ENCODE measurements at places on chromosomes 2 and 18.

DNA sequence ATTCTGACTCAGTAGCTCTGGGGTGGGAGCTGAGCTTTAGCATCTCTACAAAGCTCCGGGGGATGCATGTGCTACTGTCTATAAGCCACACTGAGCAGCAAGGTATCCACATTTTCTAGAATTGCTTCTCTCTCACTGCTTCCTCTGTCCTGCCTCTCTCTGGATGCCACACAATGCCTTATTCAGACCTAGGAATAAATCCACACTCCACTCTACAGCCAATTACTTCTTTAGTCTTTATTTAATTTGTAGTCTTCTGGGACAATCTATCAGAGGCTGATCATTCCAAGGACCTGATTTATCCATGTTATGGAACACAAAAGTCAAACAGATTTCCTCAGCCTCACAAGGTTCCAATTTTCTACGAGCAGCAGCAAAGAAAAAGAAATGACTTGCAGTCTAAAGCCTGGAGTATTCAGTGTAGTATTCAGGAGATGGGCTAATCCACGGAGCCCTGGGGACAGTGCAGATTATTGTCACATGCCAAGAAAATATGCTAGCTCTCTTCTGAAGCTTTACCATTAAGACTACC, 4.4 kb downstream of the BCL2 start:
- no peak for DNase-seq

GRCh38 chr2:207133458-207133819, 32.3 kb downstream of the KLF7 start:
- DNase-seq: no peak

GRCh38 chr2:132873738-132874137, 203.7 kb upstream of the LYPD1 start:
- no peak for DNase-seq

DNA sequence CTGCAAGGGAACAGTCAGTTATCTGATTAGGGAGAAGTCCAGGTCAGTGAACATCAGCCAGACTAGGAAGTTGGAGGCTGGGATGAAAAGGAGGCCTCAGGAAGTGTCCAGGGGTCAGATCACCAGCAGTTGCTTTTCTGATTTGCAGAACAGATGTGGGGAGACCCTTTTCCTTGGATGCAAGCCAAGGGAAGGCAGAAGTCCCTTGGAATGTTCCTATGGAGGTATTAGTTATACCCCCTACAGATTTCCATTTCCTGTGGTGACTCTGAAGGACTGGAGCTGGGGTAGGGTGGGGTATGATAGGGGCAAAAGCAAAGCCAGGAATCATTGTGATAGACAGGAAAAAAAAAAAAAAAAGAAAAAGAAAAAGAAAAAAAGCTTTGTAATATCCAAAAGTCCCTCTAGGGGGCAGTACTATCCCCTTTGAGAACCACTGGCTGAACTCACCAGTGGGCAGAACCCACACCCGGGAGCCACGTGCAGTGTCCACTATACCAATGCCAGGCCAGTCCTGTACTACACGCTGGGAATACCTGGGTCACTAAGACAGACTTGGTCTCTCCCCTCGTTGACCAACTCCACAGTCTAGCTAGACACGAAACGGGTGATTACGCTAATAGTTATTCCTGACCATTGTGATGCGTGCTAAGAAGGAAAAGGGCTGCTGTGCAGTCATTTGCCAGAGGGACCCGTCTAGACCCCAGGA, 7.4 kb downstream of the DYSF start:
- no peak for DNase-seq

DNA sequence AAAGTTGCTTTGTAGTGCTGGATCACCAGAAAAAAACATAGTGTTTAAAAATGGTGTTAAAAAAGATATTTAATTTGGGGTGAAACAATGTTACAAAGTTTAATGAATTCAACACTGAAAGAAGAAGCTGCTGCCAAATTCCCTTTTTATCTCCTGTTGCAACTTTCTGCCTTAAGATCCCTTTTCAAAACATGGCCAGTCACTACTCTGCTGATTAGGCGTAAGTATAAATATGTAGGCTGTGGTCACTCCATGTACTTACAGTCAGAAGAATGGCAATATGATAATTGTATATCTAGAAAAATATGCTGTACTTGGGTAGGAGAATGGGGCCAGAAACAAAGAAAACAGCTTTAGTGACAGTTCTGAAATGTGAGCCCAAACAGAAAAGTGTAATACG, 123.5 kb upstream of the ZBTB14 start:
- DNase-seq: no peak

GRCh38 chr18:11392292-11392691, 217.1 kb upstream of the SLC35G4 start:
- no peak for DNase-seq
